HCT116 (cell line): ENCODE measurements at places on chromosomes 4 and X.

DNA sequence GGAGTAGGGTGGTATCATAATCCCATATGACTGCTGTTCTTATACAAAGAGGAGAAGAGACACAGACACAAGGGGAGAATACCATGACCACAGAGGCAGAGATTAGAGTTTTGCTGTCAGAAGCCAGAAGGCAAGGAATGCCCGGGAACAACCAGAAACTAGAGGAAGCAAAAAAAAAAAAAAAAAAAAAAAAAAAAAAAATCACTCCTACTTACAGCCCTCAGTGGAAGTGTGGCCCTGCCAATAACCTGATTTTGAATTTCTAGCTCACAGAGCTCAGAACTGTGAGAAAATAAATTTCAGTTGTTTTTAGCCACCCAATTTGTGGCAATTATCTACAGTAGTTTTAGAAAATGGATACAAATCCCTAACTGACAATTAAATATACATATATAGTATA is 30.4 kb upstream of the UBE2NL start:
- DNase-seq, result no peak

DNA sequence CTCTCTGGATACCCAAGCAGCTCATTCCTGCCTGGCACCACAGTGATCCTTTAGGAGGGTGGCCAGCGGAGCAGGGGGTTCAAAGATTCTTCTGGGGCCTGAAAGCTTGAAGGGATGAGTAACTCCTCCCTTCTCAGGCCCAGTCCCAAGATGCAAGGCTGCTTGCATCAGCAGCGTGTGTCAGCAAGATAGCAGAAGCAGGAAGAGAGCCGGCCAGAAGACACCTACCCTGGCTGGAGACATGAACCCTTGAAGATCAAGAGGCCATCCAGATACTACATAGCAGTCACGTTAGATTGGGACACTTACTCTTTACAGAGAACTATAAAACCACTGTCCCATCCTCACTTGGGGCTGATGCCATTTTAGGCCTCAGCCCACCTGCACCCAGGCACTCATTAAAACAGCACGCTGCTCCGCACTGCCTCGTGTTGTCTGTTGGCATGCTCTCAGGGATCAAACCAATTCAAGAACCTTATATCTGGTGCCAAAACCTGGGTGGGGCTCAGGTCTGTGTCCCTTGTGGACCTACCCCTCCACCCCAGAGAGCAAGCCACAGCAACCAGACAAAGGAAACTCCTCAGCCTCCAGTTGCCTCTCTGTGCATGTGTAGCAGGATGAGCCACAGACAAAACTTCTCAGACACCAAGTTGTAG is 6.5 kb downstream of the UGT2B17 start:
- DNase-seq, result no peak

DNA sequence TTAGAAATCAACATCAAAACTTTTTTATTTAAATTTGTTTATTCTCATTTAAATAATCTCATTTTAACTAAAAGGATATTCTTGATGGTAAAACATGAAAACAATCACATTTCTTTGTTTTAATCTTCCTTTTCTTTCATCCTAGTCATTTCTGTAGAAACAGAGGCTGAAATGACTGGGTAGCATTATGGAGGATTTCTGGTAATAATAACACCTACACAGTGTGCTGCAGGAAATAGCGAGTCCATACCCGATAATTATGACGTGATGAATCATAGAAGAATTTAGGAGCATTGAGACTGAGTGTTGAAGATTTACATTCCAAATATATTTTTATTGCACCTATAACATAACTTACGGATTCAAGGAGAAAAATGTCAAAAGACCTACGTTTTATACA is 31.4 kb upstream of the BBS12 start:
- DNase-seq, result no peak

DNA sequence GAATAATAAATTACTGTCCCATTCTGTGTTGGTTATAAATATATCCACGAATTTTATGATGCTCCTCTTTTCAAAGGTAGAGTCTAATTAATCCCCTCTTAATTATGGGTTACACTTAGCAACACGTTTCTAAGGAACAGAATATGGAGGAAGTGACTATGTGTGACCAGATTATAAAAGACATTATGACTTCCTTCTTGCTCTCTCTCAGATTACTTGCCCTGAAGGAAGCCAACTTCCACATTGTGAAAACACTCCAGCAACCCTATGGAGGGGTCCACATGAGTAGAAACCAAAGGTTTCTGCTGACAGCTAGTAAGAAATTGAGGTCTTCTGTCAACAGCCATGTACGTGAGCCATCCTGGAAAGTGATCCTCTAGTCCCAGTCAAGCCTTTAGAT is 59.3 kb downstream of the WDFY3 start:
- no peak for DNase-seq
